H4 (cell line): ENCODE measurements at places on chromosomes 1 and 21. TPM values are rescaled to one million over a fixed set of nuclear protein-coding genes. Genes with fewer than 3 reads are reported as not detected.
A peak's percentile ranks its signal among the peaks of the same experiment; 100 is the strongest.

MYOG gene
- total RNA-seq = not detected in 2 replicates

PADI1 gene
- 0.02 and 1.0 TPM in 2 replicates for total RNA-seq

NUP210L gene
- 0.02 TPM in 1 of 2 replicates, not detected in the other for total RNA-seq

CCDC27 gene
- not detected in 2 replicates for total RNA-seq

SOAT1 gene
- total RNA-seq = 20.9 and 39.3 TPM in 2 replicates

DAB1 gene
- not detected in 2 replicates for total RNA-seq

AVPR1B gene
- not detected in 2 replicates for total RNA-seq

ERVH48-1 gene
- total RNA-seq = not detected in 2 replicates

SAMD13 gene
- total RNA-seq = 0.29 and 2.3 TPM in 2 replicates

- no peak for DNase-seq
Measured at GRCh38 chr1:223429821-223430220, 36.6 kb downstream of the CCDC185 start.

GRCh38 chr1:70090141-70090540 lies 115.2 kb downstream of the LRRC40 start:
- no peak for DNase-seq

GRCh38 chr1:116538544-116538943 lies 32.3 kb downstream of the CD58 start:
- DNase-seq = peak; percentile 5

- no peak for DNase-seq
Measured at GRCh38 chr1:248810000-248810726, 15.6 kb downstream of the SH3BP5L start.

DNA sequence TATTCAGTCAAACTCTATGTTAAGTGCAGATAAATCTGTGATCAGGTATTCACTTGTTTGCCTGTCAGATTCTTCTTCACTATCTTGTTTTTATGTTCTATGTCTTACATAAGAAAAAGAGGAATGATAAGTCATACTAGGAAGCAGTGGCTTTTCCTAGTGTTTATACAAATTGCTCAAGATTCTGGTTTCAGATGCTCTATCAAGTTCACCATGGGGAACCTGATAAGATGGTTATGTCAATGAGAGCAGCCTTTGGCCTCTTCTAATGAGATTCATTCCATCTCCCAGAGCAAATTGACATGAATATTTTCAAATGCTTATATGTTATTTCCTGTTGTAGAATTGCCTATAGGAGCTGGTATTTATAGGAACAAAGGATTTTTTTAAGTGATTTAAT lies 218.8 kb upstream of the TMPRSS15 start:
- DNase-seq = no peak

DNA sequence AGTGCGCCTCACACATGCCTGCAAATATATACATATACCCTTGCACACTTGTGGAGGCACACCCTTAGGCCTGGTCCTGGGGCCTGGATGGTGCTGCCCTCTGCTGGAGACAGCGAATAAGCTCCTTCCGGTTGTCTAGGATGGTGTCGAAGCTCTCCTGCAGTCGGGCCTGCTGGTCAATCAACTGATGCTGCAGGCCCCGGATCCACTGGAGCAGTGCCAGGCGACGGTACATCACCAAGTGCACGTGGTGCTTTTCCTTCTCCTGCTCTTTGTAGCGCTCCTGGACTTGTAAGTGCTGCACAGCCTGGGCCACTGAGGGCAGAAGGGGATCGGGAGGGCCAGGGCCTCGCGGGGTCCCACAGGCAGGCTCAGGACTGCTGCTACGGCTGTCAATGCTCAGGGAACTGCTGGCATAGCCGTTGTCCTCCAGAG lies 3.1 kb downstream of the C1orf216 start:
- peak; percentile 29 for DNase-seq

DNA sequence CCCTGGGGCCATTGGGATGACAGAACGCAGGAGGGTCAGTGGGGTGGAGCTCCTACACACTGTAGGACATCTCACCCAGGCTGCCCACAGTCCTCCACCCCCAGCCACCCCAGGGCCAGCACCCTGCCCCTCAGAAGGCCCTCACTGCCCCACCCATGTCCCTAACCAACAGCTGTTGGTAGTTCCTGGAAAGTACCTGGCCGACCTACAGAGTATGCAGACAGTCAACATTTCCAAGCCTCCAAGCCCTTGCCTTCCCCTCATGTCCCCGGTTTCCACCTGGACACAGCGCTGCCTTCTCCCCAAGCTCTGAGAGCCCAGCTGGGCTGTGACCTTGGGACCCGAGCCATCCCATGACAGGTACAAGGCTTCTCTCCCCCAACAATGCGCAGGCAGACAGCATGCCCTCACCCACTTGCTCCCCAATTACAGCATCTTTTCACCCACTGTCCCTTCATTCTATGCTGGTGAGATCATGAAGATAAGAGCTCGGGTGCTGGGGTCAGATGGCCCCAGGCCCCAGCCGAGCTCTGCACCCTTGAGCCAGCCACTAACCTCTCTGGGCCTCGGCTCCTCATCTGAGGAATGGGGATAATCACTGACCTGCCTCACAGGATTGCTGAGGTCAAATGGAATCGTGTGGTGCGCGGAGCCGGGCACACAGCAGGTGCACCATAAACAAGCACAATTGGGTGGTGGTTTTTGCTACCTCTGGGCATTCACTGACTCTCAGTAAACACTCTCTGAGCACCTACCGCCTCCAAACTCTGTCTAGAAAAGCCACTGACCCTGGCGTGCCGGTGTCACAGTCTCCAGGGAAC lies 11.2 kb downstream of the LAPTM5 start:
- DNase-seq = no peak

GRCh38 chr1:12078938-12079861 lies 16.1 kb downstream of the TNFRSF8 start:
- DNase-seq = peak; percentile 49

- no peak for DNase-seq
Measured at GRCh38 chr1:12475101-12475500, 142.9 kb downstream of the DHRS3 start.

DNA sequence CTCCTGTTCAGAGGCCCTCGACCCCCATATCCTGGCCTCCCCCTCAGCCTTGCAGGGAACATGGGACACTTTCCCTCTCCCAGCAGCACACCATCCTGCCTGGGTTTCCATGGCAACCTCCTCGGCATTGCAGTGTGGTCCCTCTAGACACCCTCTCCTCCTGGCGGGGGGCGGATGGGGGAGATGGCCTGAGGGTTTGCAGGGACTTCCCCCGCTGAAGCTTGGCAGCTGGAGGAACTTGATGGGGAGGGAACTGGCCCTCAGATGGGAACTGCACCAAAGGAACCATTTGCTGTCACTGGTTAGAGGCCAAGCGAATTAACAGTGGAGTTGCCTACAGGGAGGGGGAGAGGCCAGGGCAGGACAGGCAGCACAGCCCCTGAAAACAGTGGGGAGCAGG lies 28.7 kb downstream of the RIMS3 start:
- DNase-seq = no peak

DNA sequence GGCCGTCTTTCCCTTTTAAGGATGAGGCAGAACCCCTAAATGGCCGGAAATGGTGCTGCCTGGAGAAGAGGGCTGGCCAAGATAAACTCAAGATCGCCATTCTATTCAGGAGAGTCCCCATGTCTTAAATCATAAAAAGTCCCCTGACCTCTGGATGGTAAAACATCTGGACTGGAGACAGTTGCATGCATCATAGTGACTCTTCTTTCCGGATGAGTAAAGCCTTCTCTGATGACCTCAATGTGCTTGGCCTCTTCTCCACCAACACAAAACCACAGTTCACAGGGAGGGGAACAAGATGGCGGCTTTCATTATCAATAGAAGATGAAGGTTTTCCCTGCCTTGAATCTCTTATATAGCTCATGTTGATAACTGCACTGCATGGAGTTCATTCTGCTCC lies 27.5 kb upstream of the H6PD start:
- no peak for DNase-seq

DNA sequence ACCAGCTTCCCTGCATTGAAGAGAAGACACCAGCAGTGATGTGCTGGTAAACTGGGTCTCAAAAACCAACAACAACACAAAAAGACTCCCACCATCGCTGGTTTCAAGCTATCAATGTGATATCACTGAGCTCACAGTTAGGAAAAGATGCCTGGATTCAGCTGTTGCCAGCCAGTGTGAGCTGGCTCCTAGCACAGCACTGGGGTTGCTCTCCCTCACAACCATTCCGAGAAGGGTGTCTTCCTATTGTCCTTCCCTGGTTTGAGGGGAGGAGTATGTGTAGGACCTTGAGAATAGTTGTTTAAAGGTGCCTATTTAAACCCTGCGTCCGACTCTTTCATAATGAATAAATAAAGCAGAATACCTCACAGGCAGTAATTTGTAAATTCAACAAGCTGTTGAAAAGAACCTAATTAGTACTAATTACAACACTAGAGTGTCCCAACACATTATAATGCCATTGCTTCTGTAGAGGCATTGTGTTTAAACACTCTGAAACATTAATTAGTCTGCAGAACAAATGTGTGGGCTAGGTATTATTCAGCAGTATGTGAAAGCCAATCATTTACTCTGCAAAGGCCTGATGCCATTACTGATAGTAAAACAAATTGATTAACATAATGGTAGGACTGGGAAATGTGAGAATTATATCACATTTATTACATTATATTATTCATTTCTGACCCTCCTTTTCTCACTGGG lies 17.2 kb downstream of the NIBAN1 start:
- no peak for DNase-seq

DNA sequence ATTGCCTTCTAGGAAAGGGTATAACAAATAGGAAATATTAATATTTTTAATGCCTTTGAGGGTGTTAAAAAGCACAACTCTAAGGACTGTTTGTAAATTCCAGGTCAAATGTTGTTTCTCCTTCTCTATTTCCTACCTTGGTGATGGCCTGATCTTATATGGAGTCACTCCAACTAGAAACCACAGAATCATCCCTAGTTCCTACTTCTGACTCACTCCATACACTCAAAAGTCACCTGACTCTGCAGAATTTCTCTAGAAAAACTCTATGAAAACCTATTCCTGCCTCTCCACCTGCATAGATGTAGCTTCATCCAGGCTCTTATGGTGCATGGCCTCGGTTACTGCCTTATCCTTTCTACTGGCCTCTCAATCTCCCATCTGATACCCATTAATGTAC lies 14.5 kb downstream of the RGS4 start:
- peak; percentile 8 for DNase-seq

DNA sequence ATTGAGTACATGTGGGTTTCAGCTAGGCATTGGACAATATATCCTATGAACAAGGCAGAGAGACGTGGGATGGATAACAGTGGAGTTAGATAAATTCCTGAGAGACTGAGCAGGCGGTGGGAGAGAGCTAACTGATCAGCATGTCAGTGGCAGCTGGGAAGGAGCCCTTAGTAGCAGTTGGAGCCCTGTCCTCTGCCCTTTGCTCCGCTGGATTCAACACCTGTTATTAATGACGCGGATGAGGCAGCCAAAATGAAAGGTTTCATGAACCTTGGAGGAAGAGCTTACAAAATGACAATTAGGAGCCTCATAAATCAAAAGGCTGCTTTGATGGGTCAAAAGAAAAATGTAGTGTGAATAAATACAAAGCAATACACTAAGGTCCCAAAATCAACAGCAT lies 16.1 kb downstream of the UBIAD1 start:
- DNase-seq = no peak

- no peak for DNase-seq
Measured at GRCh38 chr1:50271968-50272578, 151.2 kb downstream of the DMRTA2 start.

GRCh38 chr1:175191659-175192058 lies 917 bp downstream of the KIAA0040 start:
- no peak for DNase-seq

- DNase-seq = no peak
Measured at GRCh38 chr1:107047602-107048001, 8.9 kb upstream of the PRMT6 start.

DNA sequence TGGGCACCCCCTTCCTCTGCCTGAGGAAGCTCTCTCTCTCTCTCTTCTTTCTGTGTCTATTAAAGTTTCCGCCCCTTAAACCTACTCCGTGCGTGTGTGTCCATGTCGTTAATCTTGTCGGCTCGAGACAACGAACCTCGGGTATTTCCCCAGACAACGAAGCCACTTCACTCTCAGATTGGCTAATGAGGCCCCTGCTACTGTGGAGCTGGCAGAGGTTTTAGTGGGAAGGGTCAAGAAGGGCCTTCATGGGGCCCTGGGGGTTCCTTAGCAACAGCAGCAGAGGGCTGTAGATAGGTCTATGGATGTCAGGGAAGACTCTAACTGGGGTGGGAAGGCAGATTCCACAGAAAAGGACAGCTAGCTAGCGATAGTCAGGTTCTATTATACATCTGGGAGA lies 239.8 kb upstream of the RAB4A start:
- DNase-seq = no peak

DNA sequence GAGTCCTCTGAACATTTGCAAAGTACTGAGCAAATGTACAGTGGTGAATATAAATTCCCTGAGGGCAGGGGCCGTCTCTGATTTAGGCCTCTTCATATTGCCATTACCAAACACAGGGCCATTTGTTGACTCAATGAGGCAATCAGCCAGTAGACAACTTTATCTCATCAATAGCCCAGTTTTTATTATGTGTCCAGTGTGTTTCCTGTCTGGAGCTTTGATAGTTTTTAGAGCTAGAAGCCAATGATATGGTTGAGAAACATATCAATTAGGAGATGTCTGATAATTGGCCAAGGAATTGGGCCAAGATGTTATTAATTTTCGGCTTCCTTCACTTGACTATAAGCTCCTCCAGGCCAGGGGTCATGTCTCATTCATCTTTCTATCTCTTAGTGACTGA lies 163.0 kb downstream of the ROR1 start:
- no peak for DNase-seq

DNA sequence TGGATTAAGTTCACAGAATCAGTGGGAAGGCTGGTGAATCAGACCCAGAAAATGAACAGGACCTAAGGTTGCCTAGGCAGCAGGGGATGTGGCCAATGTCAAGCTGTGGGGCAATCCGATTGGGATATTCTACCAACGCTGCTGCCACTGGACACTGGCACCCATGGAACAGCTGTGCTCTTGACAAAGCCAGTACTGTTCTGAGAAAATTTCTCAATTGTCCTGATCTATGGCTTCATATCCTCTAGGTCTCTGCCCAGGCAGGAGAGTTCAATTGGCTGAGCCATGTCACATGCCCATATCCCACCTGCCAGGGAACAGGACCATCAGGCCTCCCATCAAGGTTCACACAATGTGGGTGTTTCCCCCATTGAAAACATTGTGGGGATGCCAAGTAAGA lies 6.2 kb downstream of the TACSTD2 start:
- no peak for DNase-seq

GRCh38 chr21:36186081-36186480 lies 29.5 kb downstream of the DOP1B start:
- no peak for DNase-seq

DNA sequence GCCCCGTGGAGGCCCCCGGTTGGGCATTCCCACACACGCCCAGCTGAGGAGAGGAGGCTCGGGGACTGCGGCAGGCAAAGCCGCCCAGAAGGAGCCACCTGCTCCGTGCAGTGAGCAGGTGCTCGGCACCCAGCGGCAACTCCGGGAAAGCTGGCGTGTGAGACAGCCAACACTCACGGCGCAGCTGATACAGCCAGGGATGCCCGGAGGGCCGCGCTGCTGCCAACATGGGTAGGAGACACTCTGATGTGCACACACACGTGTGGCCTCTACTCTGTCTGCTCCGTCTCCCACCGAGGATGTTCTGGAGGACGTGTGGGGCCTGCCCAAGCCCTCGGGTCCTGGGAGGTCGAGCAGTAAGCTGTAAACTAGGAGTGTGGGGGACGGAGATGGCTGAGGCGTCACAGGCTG lies 12.9 kb downstream of the MORN1 start:
- DNase-seq = no peak
